ENCODE measurements at places on chromosomes 2 and 18. TPM values are rescaled to one million over a fixed set of nuclear protein-coding genes. Genes with fewer than 3 reads are reported as not detected.

GRCh38 chr2:65503746-65504145 lies 71.3 kb upstream of the SPRED2 start:
- no peak for DNase-seq

- DNase-seq = no peak
Observed at GRCh38 chr18:58887613-58887963, 22.9 kb downstream of the ZNF532 start.

LAMA1 gene
- not detected for total RNA-seq

DNA sequence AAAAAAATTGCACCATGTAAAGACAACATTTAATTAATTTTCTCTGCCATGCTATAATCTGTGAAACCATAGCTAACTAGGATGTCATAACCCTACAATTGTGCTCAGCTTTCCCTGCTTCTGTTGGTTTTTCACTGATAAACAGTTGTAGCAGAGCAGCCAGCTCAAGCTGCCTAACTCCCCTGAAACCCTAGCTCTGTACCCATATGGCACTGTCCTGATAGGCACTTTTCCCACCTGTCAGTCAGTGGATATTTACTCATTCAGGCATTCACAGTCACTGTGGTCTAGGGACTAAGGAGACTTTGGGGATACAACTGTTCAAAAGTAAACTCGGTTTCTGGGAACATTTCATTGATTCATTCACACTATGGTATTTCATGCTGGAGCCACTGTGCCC lies 407.0 kb downstream of the DSEL start:
- no peak for DNase-seq

SOCS6 gene
- total RNA-seq = 1.8 TPM

GRCh38 chr2:237041231-237041630 lies 44.5 kb upstream of the COPS8 start:
- no peak for DNase-seq

MREG gene
- 6.9 TPM for total RNA-seq

DNA sequence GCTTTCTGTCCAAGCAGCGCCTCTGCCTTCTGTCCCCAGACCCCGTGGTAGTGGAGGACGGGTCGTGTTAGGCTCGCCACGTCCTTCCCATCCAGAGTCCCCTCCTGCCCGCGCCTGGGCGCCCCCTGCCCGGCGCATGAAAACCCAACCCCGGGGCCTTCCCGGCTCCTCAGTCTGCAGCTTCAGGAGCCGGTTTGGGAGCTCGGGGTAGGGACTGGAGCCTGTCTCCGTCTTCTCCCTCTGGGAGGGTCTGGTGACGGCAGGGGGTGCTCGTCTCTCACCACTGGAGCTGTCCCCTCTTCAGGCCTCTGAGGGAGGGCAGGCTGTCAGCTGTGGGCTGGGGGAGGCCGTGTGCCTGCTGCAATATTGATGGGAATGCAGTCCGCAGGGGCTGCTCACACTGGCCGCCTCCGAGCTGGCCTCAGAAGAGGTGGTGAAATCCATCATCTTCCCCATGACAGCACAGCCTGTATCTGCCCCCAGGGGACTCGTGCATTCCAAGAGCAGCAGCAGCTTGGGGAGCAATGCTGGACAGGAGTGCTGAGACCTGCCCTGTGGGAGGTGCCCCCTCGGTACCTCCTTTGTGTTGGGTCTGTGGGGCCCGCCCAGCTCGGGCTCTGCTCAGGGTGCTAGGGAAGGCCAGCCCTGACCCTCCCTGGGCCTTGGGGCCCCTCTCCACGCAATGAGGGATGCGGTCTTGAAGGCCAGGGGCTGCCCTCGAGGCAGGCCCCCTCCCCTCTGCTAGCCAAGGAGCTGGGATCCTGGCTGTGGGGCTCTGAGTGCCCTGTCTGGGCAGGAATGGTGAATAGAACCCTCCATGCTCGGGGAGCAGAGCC lies 17.8 kb upstream of the KLHL30 start:
- no peak for DNase-seq

- no peak for DNase-seq
Observed at GRCh38 chr2:121665504-121665903, 16.2 kb upstream of the CLASP1 start.

DNA sequence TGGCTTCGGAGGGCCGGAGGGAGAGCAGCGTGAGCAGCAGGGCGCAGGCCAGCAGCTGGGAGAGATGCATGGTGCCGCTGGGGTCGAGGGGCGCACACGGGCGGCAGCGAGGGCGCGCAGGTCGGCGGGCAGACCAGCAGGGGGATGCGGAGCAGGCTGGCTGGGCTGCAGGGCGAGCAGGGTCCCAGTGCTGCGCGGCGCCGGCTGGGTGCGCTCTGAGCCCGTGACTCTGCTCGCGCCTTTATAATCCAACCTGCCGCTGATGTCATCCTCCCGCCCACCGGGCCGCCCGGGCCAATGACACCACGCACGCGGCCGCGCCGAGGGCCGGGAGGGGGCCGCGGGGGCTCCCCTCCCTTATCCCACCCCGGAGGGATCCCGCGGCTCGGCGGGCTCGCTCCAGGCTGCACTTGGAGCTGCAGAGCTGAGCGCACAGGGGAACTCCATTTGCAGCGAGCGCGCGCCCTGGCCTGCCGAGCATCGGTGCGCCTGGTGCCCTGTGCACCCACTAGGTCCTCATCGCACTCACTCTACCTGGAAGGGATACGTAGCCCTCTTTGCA lies at the start of gene NPPC:
NPPC (minus strand) TSS at position 217 of the 562 bp plus-strand sequence; CDS start at position 70, 147 bp downstream.
- peak; percentile 72 for DNase-seq

RESP18 gene
- total RNA-seq = not detected

DNA sequence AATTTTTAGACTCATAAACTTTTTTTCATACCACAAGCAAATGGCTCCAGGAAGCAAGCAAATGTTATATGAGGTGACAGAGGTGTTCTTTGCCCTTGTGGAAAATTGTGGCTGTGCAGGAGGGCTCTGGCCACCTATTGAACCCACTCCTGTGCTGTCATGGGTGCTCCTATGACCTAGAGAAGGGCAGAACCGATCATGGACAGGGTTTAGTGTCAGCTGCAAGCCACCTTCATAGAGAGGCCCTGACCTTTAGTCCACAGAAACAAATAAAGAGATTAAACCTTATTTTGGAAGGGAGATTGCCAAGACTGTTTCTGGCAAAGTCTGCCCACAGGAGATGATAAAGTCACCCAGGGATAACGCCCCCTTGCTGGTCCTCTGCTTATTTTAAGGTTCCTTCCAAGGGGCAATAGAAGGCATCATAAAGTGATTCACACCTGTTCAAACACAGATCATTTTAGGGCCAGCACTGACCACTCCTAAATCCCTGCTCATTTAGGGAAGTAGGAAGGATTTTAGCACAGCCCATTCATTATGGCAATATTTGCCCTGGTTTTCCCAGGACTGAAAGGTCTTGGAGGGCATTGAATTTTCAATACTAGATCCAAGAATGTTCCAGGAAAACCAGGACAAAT lies 26.1 kb upstream of the STAT4 start:
- DNase-seq = no peak

DNA sequence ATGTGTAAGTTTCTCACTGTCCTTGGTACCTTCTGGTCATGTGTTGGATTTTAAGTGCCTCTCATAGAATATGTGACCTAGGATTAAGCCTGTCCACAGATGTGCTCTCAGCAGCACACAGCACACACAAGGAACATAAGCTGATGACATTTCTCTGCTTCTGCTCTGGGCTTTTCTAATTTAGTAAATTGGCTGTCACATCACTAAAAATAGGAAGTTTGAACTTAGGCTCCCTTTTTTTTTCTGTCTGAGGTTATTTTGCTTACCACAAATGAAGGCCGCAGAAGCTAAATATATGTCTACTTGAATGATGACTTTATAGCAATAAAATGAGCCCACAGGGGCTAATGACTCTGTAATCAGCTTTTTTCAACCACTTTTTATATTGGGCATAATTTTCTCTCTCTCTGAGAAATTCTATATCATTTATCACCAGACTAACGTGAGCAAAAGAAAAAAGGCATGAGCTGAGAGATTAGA lies 150.2 kb upstream of the KLHL14 start:
- DNase-seq = no peak

- no peak for DNase-seq
Observed at GRCh38 chr2:113088213-113088992, 20.6 kb downstream of the IL1F10 start.

GRCh38 chr2:17076533-17076932 lies 410.9 kb upstream of the CYRIA start:
- no peak for DNase-seq

MERTK gene
- total RNA-seq = 0.15 TPM

DNA sequence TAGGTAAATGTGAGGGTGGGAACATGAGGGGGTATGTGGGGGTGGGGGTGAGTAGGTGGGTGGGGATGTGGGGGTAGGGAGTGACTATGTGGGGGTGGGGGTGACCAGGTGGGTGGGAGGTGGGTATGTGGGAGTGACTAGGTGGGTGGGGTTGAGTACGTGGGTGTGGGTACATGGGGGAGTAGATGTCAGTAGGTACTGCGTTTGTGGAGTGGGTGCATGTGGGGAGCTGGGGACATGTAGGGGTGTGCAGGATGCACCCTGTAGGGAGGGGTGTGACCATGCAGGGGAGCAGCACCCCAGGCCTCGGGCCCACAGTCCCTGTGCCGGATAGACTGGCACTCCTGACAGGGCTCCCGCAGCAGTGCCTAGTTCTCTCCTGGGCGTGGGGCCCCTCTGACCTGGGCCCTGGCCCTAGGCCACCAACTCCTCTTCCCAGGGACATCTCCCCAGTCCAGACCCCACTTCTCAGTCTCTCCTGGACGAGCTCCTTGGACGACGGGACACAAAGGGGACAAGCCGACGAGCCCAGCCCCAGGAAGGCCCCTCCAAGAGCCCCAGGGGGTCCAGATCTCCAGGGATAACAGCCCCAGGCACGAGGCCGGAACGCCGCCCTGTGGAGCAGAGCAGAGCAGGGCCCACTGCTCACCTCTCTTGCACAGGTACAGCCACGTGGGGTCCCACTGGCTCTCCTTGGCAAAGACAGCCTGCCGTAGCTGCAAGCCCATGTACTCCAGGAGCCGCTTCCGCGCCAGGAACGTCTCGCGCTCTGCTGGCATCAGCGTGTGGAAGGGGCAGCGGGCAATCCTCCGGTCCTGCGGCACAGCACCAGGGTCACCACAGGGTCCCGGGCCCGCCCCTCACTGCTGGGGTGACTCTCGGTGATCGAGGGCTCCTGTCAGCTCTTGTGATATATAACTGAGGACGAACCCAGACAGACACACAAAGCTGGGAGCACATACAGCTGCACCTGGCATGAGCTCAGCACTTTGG lies 58.2 kb downstream of the ANKMY1 start:
- no peak for DNase-seq

DNA sequence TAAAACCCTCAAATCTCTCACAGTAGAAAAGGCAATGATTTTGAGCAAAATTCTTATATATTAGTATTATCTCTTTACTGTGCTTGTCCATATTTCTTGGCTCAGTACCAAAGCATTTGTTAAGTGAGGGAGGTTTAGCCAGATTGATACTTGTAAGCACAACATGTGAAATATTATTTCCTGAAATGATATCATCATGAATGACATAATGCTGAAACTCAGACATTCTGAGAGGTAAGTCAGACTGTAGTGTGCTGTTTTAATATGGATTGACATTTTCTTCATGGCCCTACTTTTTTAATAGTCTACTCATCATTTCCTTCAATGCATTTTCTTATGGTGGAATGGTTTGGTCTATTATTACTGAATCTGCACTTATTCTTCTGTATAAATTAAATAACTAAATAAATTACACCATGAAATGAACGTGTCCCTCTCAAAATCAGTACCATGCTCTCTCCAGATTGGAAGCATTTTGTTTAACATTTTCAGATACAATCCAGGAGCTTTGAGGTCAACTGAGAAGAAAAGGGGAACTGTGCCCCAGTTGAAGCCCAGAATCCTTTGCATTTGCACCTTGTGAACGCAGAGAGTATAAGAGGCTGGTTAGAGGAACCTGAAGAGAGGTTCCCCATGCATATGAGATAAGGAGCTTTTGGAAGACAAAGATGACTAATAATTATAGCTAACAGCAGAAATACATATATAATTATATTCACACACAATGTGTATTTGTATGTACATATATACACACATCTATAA lies 50.1 kb upstream of the CRACDL start:
- no peak for DNase-seq

All from naive thymus-derived CD4-positive, alpha-beta T cell (primary cell).